Occipital lobe (tissue), 3 donors: ENCODE measurements at places on chromosomes 2 and 18.

GRCh38 chr2:16626497-16626896 is 39.1 kb downstream of the CYRIA start:
- DNase-seq: no peak

- no peak for DNase-seq
Measured at GRCh38 chr2:102065675-102066252, 74.0 kb downstream of the IL1R2 start.

GRCh38 chr2:145987793-145988192 is 1467.9 kb upstream of the ZEB2 start:
- DNase-seq: no peak

DNA sequence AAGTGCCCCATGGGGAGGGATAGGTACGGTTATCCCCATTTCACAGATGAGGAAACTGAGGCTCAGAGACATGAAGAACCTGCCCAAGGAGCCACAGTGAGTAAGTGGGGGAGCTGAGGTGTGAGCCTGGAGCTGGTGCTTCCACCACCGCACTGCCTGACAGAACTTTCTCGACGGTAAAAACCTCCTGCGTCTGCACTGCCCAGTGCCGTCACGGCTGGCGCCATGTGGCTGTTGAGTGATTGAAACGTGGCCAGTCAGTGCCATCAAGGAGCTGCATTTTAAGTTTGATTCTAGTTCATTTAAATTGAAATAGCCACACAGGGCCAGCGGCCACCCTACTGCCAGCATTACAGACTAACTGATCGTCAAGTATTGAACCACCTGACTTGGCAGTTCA is 217.1 kb downstream of the AGAP1 start:
- no peak for DNase-seq

- no peak for DNase-seq
Measured at GRCh38 chr2:237643582-237644380, 16.4 kb downstream of the LRRFIP1 start.

- no peak for DNase-seq
Measured at GRCh38 chr2:240707821-240708220, 16.2 kb downstream of the AQP12A start.

DNA sequence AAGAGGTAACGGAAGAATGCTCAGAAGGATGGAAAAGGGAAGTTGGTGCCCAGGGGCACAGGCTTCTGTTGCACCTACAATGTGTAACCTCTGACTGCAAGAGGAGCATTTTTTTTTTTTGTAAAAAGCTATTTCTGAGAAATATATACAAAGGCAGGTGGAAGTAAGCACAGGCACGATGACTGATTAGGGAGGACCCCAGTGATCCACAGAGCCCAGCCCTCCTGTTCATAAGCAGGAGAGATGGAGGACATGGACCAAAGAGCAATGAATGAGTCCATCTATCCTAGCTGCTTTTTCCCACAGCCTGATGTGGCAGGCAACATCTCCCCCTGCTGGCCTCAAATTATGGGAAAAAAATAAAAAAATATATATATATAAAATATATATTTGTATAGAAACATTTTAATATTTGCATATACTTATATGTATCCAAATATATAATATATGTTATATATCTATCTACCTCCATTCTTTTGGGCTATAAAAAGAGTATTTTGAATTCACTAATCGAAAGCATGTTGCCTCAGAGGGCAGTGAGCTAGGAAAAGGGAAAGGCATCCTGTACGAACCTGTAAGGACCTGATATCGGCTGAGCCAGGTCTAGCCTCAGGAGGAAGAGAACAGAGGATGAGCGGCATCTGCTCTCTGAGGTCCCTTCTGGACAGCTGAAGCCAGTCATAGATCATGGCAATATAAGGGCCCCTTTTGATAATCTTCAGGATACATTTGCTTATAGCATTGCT is 166.0 kb upstream of the STK17B start:
- no peak for DNase-seq

- DNase-seq: no peak
Measured at GRCh38 chr2:230449901-230450467, 34.0 kb downstream of the SP100 start.

DNA sequence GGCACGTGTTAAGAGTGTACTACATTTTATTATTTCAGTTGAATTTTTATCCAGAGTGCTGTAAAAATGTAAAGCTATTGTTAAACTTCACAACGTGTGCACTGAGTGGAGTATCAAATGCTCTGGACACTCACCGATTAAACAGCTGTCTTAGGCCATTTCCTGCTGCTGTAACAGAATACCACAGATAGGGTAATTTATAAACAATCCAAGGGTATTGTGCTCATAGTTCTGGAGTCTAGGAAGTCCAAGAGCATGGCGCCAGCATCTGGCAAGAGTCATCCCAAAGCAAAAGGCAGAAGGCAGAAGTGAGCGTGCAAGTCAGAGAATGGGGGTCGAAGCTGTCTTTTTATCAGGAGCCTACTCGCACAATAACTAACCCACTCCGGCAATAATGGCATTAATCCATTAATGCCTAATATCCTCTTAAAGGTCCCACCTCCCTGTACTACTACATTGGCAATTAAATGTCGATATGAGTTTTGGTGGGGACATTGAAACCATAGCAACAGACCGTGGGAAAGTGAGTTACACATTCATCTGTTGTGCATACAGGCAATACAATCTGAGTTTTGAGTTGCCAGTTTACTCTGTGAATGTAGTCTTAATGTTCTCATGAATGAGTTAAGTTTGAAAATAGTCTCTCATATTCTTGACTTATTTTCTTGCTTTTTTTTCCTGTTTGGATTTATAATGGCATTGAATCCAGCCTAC is 64.8 kb downstream of the ARMC9 start:
- no peak for DNase-seq

GRCh38 chr2:108392029-108392428 is 14.3 kb downstream of the SULT1C4 start:
- no peak for DNase-seq

DNA sequence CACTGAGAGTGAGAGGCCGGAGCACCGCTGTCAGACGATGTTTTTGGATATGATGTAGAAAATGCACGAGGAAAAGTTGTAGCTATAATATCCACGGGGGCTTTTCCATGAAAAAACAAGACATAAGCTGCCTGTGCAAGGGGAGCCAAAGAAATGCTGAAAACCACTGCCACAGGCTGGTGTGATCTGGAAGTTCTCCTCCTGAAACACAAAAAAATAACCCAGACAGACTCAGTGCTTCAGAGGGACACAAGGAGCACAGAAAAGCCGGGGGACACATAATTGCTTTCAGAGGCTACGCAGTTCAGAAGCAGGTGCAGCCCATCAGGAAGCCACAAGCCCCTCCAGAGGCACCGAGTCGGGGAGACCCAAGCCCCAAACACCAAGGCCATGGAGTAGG is 98.2 kb downstream of the ZNF516 start:
- DNase-seq: no peak

- DNase-seq: no peak
Measured at GRCh38 chr2:152611458-152612231, 105.6 kb downstream of the PRPF40A start.

DNA sequence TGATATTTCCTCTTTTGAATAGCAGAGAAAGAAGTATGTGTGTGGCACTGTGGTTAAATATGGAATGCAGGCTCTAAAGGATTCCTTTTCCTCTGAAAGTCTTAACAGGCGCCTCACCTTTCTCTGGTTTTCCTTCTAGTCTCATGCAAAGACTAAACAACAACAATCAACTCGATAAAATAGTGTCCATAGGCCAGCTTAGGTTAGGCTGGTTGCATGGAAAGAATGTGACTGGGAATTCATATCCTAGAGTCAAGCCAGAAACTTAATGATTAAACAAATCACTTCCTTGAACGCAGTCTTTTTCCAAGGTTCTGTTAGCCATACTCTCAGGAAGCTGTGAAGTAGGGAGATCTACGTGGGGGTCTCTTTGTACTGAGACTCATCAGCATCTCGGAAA is 800.8 kb upstream of the ID2 start:
- no peak for DNase-seq

DNA sequence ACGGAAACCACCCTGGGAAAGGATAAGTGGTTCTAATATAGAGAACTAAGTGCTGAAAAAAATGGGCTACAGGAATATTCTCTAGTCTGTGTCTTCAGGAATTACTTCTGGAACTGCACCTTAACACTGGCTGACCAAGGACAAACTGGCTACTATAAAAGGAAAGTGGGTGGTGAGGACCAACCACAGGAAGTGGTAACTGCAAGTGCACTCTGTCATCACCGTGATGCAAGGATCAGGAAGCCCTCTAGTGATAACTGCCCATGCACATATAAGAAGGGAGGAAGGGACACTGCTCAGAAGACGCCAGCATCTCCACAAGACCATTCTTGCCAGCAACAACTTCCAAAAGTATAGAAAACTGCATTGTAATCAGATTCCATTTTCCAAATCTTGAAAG is 424.4 kb upstream of the RGPD4 start:
- DNase-seq: no peak

- no peak for DNase-seq
Measured at GRCh38 chr2:71700041-71700657, 246.8 kb downstream of the DYSF start.

DNA sequence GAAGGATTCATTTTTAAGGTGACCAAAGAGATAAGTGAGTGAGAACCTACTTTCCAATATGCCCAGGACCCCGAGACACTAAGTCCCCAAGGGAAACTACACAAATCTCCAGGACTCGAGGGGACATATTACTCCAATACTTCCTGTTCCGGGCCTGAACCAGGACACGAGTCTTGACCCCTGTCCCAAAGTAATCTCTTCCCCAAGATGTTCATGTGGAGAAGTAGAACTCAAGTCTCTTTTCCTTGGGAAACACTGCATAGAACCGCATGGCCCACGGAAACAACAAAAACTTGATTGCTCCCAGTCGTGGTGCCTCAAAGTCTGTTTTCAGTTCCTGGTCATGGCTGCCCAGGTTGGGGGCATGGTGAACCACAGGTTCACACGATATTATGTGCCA is 87.2 kb upstream of the ZEB2 start:
- DNase-seq: no peak
